Activated CD4-positive, alpha-beta T cell treated with anti-CD3 and anti-CD28 coated beads, Interleukin-2, Interleukin-4, amounts not matched to agents 100 ng/mL and 50 ng/mL, durations not matched to agents 16 hours and 8 hours (primary cell): ENCODE measurements at places on chromosomes 1 and 21.

- DNase-seq = peak; percentile 37
Measured at GRCh38 chr1:11784993-11785769, 20.6 kb downstream of the MTHFR start.

DNA sequence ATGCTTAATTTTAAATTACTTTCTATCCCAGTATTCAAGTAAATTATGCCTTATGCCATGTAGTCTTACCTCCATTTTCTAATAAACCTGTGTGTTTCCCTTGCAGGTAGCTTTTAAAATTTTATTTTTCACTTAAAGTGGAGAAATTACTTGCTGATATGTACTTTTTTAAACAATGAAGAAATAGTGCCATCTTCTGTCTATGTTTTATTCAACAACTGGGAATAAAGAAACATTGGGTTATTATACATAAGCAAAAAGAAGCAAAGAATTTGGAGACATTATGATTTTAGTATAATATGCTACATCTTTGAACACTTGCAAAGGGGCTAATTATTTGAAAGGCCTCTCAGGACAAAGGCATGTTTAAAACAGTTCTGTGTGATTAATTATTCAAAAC, 1912.9 kb downstream of the MRPL39 start:
- DNase-seq = no peak

- DNase-seq = no peak
Measured at GRCh38 chr1:246691622-246692495, 32.4 kb upstream of the SCCPDH start.

GRCh38 chr1:230939806-230940489, 38.7 kb downstream of the TTC13 start:
- DNase-seq = no peak

DNA sequence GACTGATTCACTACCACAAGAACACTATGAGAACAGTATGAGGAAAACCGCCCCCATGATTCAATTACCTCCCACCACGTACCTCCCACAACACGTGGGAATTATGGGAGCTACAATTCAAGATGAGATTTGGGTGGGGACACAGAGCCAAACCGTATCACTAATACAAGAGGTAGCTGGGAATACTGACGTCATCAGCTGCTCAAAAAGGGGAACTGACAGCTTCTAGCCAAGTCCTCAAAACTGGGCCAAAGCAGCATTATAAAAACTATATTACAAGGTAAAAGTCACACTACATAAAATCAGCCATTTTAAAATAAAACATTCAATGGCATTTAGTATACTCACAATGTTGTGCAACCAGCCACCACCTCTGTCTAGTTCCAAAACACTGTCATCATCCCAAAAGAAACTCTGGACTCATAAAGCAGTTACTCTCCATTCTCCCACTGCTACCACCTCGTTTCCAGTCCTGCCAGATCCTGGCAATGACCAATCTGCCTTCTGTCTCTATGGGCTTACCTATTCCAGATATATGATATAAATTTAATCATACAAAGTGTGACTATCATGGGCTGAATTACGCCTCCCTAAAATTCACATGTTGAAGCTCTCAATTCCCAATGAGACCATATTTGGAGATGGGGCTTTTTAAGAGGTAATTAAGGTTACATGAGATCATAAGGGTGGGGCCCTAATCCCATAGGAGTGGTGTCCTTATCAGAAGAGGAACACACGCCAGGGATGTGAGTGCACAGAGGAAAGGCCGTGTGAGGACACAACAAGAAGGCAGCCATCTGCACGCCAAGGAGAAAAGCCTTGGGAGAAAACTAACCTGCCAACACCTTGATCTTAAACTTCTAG, 192.1 kb downstream of the SETD4 start:
- no peak for DNase-seq
